CD4-positive, alpha-beta T cell treated with Interleukin-4 for 4 hours (primary cell): ENCODE measurements at places on chromosomes 13 and 19.

- DNase-seq: no peak
Observed at GRCh38 chr19:17510220-17510993, 1.0 kb upstream of the PGLS start.

GRCh38 chr19:55553217-55554182, 8.2 kb upstream of the SBK3 start:
- DNase-seq: no peak

- DNase-seq: peak; percentile 4
Observed at GRCh38 chr19:31054430-31054829, 294.8 kb downstream of the TSHZ3 start.

GRCh38 chr19:41328842-41329225, 18.9 kb downstream of the CCDC97 start:
- DNase-seq: no peak
